ENCODE measurements at places on chromosomes 4 and X. TPM values are rescaled to one million over a fixed set of nuclear protein-coding genes. Genes with fewer than 3 reads are reported as not detected.

The IL21 gene
- total RNA-seq: not detected

GRCh38 chr4:60757986-60758680 lies 442.0 kb upstream of the ADGRL3 start:
- no peak for DNase-seq

DNA sequence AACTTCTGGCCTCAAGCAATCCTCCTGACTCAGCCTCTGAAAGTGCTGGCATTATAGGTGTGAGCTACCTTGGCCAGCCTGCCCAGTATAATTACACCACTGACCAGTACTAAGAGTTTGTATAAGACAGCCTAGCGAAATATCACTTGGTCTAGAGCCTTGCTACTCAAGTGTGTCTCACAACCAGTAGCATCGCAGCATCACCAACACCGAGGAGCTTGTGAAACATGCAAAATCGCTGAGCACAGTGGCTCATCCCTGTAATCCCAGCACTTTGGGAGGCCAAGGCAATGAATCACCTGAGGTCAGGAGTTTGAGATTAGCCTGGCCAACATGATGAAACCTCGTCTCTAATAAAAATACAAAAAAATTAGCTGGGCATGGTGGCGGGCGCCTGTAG lies 102.0 kb upstream of the GATB start:
- no peak for DNase-seq

DNA sequence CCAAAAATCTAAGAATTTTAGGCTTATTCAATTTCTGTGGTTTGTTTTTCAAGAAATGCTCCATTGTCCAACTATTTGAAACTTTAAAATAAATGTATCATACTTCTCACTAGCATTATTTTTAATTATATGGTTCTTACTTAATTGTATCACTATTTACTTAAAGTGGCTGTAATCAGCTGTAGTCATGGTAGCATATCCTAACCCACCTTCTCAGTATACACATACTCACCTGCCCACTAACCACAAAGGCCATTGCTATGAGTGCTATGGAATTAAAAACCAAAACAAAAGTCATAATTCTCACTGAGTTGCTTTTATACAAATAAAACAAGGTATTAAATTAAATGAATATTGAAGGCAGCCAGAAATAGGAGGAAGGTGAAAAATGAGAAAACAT lies 5.0 kb downstream of the FBXO8 start:
- no peak for DNase-seq

- DNase-seq: no peak
Observed at GRCh38 chr4:162707962-162708361, 458.7 kb downstream of the NAF1 start.

All from WTC11 (cell line).